Nephron progenitor cell (in vitro differentiated cells): ENCODE measurements at places on chromosomes 7 and 10.

- DNase-seq, result no peak
These were observed 237.7 kb downstream of the ETV1 start for GRCh38 chr7:13751766-13752165.

- no peak for DNase-seq
These were observed 131.9 kb downstream of the KIAA1217 start for GRCh38 chr10:24340883-24341282.

DNA sequence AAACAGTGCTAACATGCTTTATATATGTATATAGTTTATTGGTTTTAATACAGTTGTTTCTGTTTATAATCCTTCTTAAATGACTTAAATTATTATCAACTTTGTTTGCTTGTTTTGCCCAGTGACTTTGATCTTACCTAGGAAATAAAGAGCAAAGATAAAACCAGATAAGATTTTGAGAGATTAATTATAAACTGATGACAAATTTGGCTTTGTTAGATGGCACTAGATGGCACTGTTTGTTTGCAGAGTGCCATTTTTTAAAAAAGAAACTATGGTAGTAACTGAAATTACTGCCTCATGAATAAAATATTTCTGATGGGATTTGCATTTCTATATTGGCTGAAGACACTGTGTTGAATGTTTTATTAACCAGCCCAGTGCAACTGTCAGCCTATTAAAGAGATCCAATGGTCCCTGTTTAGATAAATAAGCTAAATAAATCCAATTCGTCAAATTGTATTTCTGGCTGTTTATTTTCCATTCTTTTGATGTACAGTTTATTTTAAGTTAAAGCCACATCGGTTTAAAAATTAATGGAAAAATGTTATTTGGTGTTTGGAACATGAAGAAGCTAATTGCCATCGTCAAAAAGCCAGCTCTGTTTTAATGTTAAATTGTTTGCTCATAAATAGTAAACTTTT lies 28.7 kb downstream of the VTI1A start:
- no peak for DNase-seq

GRCh38 chr7:140003913-140004382 lies 58.8 kb downstream of the PARP12 start:
- DNase-seq, result peak; percentile 42

DNA sequence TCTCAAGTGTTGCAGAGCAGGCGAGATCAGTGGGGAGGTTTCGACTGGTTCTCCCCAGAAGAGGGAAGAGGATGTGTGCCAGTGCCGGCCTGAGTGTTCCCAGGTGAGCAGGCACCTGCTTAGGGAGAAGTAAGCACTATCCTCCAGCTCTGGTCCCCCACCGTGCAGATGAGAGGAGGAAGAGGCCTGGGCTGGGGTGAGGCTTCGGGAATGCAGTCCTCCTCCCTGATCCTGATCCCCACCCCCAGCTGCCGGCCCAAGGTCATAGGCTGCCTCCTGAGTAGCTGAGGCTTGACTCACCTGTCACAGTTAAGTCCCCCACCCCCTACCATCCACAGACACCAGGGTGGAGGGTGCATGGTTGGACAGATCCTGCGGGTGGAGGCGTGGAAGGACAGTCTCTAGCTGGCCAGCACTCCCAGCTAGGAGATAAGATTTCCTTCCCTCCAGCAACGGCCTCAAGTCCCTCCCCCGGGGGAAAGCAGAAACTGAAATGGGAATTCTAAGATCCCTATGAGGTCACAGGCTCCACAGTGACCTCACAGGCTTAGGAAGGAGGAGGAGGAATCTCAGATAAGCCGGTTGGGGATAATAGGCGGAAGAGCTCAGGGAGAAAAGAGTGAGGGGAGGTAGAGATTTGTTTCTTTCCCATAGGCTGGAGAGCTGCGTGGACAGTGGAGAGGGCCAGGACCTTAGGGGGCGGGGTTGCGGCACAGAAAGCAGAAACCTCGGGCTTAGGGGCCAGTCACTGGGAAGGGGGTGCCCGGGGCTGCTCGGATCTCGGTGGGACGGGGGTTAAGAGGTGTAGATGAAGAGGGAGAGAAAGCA lies 1.0 kb downstream of the LRCH4 start:
- DNase-seq, result peak; percentile 57

GRCh38 chr7:138396251-138397070 lies 63.6 kb upstream of the TRIM24 start:
- no peak for DNase-seq

DNA sequence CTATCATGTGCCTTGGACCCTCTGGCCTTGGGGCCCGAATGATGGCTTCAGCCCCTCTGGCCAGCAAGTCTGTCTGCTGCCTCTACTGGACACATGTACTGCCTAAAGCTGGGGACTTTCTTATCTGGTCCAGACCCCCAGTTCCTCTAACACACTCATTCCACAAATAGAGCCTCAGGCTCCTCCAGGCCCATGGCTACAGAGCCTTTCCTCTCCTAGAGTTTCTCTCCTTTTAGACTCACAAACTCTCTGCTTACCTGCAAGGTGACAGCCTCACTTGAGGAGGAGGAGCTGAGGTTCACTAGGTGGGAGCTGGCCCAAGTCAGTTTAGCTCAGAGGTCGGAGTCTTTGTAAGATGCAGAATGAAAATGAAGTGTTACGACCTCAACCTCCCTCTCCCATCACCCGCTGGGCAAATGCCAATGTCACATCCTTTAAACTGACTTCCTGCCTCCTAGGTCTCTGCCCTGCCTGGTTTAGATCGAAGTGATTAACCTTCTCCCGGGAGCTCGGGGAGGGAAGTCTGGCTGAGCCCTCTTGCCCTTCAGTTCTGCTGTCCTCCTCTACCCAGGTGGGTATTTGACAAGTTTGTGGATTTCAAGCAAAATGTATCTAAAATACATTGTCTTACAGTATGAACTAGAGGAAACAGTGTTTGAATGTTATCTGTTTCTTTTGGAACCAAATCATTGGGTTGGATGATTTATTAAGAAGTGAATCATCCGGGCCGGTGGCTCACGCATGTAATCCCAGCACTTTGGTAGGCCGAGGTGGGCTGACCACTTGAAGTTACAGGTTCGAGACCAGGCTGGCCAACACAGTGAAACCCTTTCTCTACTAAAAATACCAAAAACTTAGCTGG lies 71.9 kb upstream of the TNS3 start:
- no peak for DNase-seq

GRCh38 chr10:117721873-117722272 lies 179.3 kb downstream of the EMX2 start:
- no peak for DNase-seq

DNA sequence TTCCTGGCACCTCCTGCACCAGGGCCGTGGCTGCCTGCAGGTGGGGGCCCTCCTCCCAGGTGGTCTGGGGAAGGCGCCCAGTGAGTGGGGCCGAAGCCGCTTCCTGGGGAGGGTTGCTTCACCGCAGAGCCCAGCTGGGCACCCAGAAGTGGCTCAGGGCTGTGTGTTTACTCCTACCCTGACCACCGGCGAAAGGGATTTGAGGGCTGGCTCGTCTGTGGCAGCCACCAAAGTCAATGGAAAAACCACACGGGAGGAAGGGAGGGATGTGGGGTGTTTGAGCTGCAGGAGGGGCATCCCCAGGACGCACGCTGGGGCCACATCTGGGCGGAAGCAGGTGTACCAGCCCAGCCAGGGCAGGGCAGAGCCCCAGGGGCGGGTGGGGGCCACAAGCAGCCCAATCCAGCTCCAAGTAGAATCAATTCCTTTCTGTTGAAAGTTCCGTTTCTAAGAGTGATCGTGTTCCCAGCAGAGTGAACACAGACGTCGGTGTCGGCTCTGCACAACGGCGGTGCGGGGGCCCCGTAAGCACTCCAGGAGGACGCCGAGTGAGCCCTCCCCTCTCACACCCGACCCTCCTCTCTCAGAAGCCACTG lies 69.9 kb downstream of the FOXL3 start:
- no peak for DNase-seq

DNA sequence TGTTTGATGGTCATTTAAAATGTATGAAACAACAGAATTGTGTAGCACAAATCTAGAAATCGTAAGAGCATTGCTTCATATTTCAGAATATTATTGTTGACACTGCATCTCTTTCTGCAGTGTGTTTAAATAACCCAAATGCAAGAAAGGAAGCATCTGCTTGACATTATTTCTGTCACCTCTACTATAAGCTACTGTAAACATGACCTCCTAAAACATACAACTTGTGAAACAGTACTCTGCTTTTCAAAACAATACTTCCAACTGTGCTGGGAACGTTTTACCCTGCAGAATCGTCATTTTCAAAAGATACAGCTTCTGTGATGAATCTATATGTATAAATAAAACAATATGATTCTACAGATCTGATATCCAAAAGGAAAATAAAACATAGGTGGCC lies 82.0 kb downstream of the RNF133 start:
- DNase-seq, result no peak

DNA sequence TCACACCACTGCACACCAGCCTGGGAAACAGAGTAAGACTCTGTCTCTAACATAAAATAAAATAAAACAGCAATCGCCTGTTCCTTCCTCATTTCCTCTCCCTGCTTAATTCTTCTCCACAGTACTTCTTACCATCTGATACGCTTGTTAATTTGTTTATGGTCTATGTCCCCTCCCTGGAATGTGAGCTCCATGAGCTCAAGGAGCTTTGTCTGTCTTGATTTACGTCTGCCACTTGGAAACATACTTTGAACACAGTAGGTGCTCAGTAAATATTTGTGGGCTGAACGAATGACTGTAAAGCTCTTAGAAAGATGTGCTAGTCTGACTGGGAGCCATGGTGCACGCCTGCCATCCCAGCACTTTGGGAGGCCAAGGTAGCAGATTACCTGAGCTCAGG lies 9.1 kb upstream of the STX1A start:
- DNase-seq, result no peak

DNA sequence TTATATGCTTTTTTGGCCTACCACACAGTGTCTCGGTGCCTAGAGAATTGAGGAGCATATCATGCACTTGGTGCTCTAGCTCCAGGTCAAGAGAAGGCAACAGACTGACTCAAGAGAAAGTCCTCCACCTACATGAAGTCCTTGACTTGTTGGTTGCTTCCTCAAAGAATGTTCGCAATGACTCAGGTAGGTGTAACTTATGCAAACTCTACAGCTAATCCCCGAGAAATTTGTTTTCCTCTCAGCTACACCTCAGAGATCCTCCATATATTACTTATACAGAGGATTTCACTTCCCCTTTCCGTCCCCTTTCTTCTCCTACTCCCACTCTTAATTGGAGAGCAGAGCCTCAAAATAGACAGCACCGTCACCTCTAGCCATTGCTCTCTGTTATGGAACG lies 1013.1 kb downstream of the KCNMA1 start:
- no peak for DNase-seq

- no peak for DNase-seq
These were observed 19.1 kb downstream of the ATXN7L1 start for GRCh38 chr7:105857009-105857952.

DNA sequence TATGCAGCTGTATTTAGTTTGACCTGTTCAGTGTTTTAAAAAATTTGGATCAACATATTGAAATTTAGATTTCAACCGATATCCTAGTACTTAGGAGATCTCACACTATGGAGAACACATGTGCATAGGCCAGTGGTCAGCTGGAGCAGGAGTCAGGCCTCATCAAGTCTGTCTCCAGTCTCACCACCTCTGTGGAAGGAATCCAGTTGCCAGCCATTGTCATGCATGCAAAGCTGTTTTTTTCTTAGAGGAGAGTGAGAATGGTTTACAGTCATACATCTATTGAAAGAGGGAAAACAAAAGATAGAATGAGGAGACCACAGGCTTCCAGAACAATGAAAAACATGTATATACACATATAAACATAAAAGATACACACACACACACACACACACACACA lies 7.6 kb upstream of the CLEC5A start:
- no peak for DNase-seq

GRCh38 chr10:51960494-51960895 lies 261.1 kb upstream of the CSTF2T start:
- peak; percentile 10 for DNase-seq

DNA sequence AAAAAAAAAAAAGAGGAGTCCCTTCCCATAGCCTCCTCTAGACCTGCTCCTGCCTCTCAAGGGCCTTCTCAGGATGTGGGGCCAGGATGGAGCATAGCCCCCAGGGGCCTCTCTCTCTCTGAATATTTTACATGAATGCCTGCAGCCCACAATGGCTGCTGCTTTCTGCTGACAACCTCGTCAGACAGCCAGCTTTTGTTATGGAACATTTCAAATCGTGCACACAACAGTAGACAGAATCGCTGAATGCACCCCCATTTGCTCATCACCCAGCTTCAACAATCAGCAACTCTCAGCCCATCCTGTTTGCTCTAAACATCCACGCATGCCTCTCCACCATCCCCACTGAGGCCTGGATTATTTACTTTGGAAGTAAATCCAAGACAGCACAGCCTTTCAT lies 5.4 kb downstream of the PLAC9 start:
- DNase-seq, result no peak

DNA sequence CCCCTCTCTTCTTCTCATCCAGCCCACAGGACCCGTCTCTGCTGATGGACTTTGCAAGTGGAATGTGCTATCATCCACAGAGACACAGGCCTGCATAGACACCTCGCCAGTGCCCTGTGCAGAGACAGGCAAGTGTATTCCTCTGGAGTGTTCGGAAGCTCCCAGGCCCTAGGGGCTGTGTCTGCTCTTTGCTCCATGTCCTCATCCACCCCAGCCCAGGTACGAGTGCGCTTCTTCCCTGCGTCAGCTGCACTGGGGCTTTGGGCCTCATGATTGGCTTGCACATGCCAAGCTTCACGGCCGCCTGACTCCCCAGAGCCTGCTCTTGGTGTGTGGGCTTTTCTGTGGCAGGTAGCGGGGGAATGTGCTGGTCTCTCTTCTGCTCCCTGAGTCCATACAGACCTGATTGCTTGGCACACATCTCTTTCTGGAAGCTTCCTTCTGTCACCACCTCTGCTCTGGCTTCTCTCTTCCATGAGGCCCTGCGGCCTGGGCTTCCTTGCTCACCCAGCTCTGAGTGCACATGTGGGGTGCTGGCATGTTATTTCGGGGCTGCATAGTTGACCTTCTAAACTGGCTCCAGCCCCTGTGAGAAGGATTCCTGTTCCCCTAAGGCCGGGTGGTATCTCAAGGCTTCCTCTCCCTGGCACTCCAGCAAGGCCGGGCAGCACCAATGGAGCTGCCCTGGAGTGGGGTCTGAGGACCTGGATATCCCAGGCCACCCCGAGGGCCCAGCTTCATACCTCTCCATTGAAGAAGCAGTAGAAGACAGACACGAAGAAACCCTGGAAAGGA lies 27.8 kb downstream of the CRHR2 start:
- no peak for DNase-seq

DNA sequence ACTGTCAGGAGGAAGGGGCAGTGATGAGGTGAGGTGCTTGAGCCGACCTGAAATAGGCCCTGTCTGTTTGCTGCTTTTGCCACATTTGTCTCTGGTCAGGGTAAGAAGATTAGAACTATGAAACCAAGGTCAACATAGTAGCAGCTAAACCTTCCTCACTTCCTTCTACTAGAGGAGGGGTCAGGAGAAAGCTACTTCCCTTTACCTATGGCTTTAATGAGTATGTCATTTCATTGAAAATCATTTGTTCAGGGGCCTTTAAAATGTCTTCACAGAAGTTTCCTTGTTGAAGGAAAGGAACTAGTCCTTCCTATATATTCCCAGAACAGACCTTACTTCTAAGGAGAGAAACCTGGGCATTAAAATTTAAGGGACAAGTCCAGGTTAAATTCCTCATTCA lies 19.0 kb downstream of the HYAL4 start:
- no peak for DNase-seq
